ENCODE measurements at places on chromosomes 13 and 19.

GRCh38 chr19:17554968-17555479 is 425 bp upstream of the COLGALT1 start:
- DNase-seq, result no peak

GRCh38 chr19:3142292-3142670 is 6.4 kb downstream of the GNA15 start:
- DNase-seq, result peak; percentile 52

GRCh38 chr13:49838989-49839388 is 46.5 kb upstream of the KPNA3 start:
- no peak for DNase-seq

GRCh38 chr13:31434613-31435012 is 234.8 kb downstream of the B3GLCT start:
- DNase-seq, result no peak

GRCh38 chr13:97583907-97584497 is 150.0 kb downstream of the RAP2A start:
- no peak for DNase-seq

- DNase-seq, result no peak
Measured at GRCh38 chr19:35098413-35099049, 17.1 kb upstream of the FXYD3 start.

- DNase-seq, result no peak
Measured at GRCh38 chr19:579842-580155, 7.4 kb downstream of the BSG start.

GRCh38 chr13:52348983-52349780 is 56.8 kb downstream of the THSD1 start:
- no peak for DNase-seq

All from activated CD8-positive, alpha-beta memory T cell treated with anti-CD3 and anti-CD28 coated beads, Interleukin-2, amount 50 U/mL, for 4 hours (primary cell).